T-cell (primary cell): ENCODE measurements at places on chromosomes 11 and 22.

GRCh38 chr11:131685206-131685605 lies 314.8 kb downstream of the NTM start:
- H3K27me3 ChIP-seq, result no peaks in the 10 kb centered on the region
- H3K4me3 ChIP-seq, result no peak overlapping the region
- no peak for DNase-seq
- no peak overlapping the region for H3K27ac ChIP-seq
- H3K4me1 ChIP-seq, result no peaks in the 10 kb centered on the region

GRCh38 chr11:31325160-31325559 lies 44.4 kb downstream of the DCDC1 start:
- no peaks in the 10 kb centered on the region for H3K27me3 ChIP-seq
- no peak overlapping the region for H3K27ac ChIP-seq
- H3K4me3 ChIP-seq, result no peak overlapping the region
- no peaks in the 10 kb centered on the region for H3K4me1 ChIP-seq

DNA sequence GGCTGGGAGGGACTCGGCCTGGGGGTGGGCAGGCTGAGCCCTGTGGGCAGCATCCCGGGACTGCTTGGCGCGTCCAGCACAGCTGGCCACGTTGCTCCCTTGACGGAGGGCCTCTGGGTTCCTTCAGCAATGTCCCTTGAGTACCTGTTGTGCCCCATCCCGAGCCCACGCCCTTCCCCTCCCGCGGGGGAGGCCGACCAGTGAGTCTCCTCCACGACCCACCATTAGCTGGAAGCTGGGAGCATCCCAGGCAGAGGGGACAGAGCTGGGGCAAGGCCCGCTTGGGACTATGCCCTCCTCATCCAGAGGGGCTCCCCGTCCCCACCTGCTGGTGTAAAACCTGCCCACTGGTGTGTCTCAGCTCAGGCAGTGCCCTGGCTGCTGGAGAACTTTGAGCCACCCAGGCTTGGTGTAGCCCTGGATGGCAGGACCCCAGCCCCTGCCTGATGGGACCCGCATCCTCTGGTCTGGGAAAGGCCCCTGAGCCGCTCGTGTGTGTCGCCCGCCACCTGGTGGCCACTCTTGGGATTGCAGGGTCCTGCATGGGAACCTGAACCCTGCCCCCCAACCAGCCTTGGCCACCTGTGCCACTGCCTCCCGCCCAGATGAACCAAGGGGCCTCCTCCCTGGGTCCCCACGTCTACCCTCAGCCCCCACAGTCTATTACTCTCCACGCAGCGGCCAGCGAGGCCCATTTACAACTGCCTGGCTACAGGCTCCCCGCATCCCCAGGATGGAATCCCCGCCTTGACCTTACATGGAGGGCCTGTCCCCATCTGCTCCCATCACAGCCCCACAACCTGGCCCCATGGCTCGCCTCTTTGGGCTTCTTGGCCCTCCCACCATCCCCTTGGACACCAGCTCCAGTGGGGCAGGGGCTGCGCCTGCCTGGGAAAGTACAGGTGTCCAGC lies 16.6 kb upstream of the ARHGAP8 start:
- no peak overlapping the region for H3K27ac ChIP-seq
- H3K4me1 ChIP-seq, result no peaks in the 10 kb centered on the region
- H3K36me3 ChIP-seq, result peaks cover 13% of the 10 kb centered on the region
- peak; percentile 49 for DNase-seq
- no peak overlapping the region for H3K4me3 ChIP-seq

DNA sequence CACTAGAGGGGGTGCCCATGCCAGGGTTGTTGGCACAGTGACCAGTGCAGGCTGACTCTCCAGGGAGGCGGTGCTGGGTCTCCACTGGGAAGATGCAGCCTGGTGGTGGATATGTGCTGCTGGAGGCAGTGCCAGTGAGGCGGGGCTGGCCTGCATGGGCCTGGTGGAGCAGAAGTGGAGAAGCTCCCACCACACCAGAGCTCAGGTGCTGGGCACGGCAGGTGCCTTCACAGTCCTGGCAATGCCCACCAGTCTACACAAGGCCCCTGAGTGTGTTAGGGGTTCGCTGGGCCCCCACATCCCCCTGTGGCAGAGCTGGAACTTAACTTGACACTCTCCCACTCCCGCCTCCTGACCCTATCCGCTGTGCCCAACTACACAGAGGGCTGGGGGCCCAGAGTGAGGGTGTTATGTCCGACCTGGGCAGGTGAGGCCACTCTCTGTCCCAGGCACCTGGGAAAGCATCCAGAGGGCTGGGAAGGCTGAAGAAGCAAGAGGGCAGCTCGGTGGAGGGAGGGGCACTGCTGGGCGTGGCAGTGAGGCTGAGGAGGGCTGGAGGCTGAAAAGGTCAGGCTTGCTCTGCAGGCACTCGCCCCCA lies 102.4 kb upstream of the B3GAT1 start:
- no peak overlapping the region for H3K27ac ChIP-seq
- H3K27me3 ChIP-seq, result peaks cover 15% of the 10 kb centered on the region
- H3K4me3 ChIP-seq, result no peak overlapping the region
- H3K4me1 ChIP-seq, result no peaks in the 10 kb centered on the region
- no peaks in the 10 kb centered on the region for H3K36me3 ChIP-seq
- DNase-seq, result no peak

- DNase-seq, result no peak
- H3K27me3 ChIP-seq, result no peaks in the 10 kb centered on the region
- H3K4me1 ChIP-seq, result no peaks in the 10 kb centered on the region
- H3K27ac ChIP-seq, result no peak overlapping the region
- peaks cover 53% of the 10 kb centered on the region for H3K36me3 ChIP-seq
- H3K4me3 ChIP-seq, result no peak overlapping the region
These were observed 63.4 kb downstream of the AAMDC start for GRCh38 chr11:77884186-77884828.

DNA sequence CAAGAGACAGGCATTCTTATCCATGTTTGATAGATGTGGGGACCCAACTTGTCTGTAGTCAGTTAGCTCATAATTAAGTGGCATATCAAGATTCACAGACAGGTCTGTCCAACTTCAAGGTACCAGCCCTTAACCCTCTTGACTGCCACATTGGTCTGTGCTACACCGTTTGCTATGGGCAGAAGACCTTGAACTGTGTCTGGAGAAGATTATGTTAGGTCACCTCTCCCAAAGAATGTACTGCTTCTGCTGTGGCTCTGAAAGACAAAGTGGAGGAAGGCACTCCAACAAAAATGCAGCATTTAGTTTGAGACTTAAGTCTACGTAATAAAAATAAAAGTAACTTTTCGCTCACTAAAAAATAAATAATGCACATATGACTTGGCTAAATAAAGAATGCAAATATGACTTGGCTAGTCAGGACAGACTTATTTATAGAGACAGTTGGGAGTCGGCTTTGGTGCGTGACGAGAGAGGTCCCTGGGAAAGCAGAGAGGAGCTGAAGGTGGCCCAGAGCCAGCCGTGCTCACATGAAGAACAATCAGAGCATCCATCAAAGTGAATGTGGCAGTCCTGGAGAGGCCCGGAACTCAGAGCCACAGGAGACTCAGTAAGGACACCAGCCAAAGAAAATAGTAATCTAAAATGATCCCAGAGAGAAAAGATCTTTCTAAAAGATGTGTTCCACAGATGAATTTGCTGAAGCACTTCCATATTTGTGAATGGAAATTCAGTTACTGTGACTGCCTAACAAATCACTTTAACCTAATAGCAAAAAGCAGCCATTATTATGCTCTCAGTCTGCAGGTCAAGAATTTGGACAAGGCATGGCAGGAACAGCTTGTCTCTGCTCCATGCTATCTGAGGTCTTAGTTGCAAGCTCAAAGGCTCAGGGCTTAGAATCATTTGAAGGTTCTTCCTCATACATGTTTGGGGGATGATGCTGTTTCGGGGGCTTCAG lies 35.0 kb downstream of the CWC15 start:
- peaks cover 20% of the 10 kb centered on the region for H3K4me1 ChIP-seq
- no peaks in the 10 kb centered on the region for H3K36me3 ChIP-seq
- H3K27me3 ChIP-seq, result peaks cover 5% of the 10 kb centered on the region
- H3K4me3 ChIP-seq, result no peak overlapping the region

- H3K4me3 ChIP-seq, result no peak overlapping the region
- H3K36me3 ChIP-seq, result no peaks in the 10 kb centered on the region
- H3K27ac ChIP-seq, result no peak overlapping the region
- H3K4me1 ChIP-seq, result no peaks in the 10 kb centered on the region
These were observed 28.3 kb downstream of the DRD2 start for GRCh38 chr11:113446938-113447337.

GRCh38 chr11:67504005-67504949 lies 886 bp downstream of the PITPNM1 start:
- peak overlapping the region; percentile 92 for H3K4me3 ChIP-seq
- H3K27ac ChIP-seq, result peak overlapping the region; percentile 68
- DNase-seq, result no peak
- no peaks in the 10 kb centered on the region for H3K27me3 ChIP-seq
- H3K36me3 ChIP-seq, result peaks cover 46% of the 10 kb centered on the region

DNA sequence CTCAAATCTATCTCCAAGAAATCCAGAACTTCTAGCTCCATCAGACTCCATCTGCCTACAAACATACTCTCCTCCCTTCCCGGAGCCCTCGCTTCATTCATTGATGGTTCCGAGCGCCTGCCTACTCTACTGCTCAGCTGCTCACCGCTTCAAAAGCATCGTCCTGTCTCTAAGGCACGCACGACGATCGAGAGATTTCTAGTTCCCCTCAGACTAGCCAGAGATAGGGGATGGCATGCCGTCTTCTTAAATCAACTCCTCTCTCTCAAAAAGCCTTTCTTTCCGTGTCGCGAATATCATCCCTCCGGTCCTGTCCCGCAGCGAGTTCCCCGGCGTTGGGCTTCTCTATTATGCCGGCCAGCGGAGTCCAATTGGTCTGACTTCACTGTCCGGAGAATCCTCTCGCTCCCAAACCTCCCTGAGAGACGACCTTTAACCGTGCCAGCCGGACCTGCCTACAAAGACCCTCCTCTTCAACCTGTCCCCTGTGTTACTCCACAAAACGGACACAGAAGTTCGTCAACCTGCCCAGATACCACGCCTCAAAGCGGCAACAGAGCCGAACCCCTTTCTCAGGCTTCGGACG lies 592 bp downstream of the EEF1G start:
- peak overlapping the region; percentile 92 for H3K4me3 ChIP-seq
- DNase-seq, result peak; percentile 34
- peaks cover 43% of the 10 kb centered on the region for H3K4me1 ChIP-seq
- no peaks in the 10 kb centered on the region for H3K27me3 ChIP-seq
- H3K27ac ChIP-seq, result peak overlapping the region; percentile 76

DNA sequence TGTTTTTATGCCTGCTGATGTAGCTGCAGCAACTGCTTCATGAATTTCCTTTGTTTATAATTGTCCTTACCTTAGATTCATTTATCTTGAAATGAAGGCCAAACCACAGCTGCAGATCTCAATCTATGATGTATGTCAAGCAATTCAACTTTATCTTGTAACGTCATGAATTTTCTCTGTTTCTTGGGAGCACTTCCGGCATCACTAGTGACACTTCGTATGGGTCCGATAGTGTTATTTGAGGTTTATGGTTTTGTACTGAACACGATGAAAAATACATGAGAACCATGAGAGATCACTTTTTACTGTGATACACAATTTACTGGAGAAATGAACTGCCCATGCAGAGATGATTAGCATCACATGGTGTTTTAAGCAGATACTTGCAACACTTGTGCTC lies 98.5 kb downstream of the CSTPP1 start:
- no peaks in the 10 kb centered on the region for H3K4me1 ChIP-seq
- H3K27me3 ChIP-seq, result no peaks in the 10 kb centered on the region
- no peak for DNase-seq
- no peaks in the 10 kb centered on the region for H3K36me3 ChIP-seq
- no peak overlapping the region for H3K27ac ChIP-seq
- H3K4me3 ChIP-seq, result no peak overlapping the region

- DNase-seq, result no peak
- no peaks in the 10 kb centered on the region for H3K36me3 ChIP-seq
- peaks cover 19% of the 10 kb centered on the region for H3K4me1 ChIP-seq
- H3K27me3 ChIP-seq, result no peaks in the 10 kb centered on the region
- H3K4me3 ChIP-seq, result no peak overlapping the region
These were observed 4.1 kb upstream of the MRPL48 start for GRCh38 chr11:73783483-73784020.

DNA sequence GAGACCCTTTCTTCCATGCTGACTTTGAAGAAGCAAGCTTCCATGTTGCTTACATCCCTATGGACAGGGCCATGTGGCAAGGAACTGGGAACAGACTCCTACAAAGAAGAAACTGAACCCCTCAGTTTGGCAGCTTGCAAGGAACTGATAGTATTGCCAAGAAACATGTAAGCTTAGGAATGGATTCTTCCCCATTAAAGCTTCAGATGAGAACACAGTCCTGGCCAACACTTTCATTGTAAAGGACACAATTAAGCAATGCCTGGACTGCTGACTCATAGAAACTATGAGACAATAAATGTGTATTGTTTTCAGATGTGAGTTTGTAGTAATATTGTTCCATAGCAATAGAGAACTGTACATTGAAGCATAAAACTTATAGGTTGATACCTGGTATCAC lies 82.4 kb downstream of the AASDHPPT start:
- H3K27ac ChIP-seq, result no peak overlapping the region
- H3K36me3 ChIP-seq, result no peaks in the 10 kb centered on the region
- no peak overlapping the region for H3K4me3 ChIP-seq
- H3K4me1 ChIP-seq, result no peaks in the 10 kb centered on the region
- H3K27me3 ChIP-seq, result no peaks in the 10 kb centered on the region

GRCh38 chr11:4385978-4386740 lies 7.3 kb downstream of the TRIM21 start:
- no peaks in the 10 kb centered on the region for H3K27me3 ChIP-seq
- DNase-seq, result no peak
- no peaks in the 10 kb centered on the region for H3K4me1 ChIP-seq
- no peak overlapping the region for H3K27ac ChIP-seq

- no peaks in the 10 kb centered on the region for H3K36me3 ChIP-seq
- H3K27ac ChIP-seq, result no peak overlapping the region
- DNase-seq, result no peak
- peaks cover 56% of the 10 kb centered on the region for H3K27me3 ChIP-seq
- peaks cover 6% of the 10 kb centered on the region for H3K4me1 ChIP-seq
These were observed 3.4 kb downstream of the CCND1 start for GRCh38 chr11:69644071-69644961.

- no peaks in the 10 kb centered on the region for H3K27me3 ChIP-seq
- DNase-seq, result no peak
- H3K4me1 ChIP-seq, result peaks cover 15% of the 10 kb centered on the region
- H3K27ac ChIP-seq, result no peak within 1 kb of the TSS
- no peak within 1 kb of the TSS for H3K4me3 ChIP-seq
- no peaks in the 10 kb centered on the region for H3K36me3 ChIP-seq
These were observed at the start of gene NR1H3 for GRCh38 chr11:47257517-47258316. NR1H3 (plus strand) TSS chr11:47257996; CDS start chr11:47259217, 1,221 bp downstream.

GRCh38 chr11:26193694-26194365 lies 138.1 kb upstream of the ANO3 start:
- no peaks in the 10 kb centered on the region for H3K27me3 ChIP-seq
- H3K4me1 ChIP-seq, result no peaks in the 10 kb centered on the region
- no peak for DNase-seq
- H3K4me3 ChIP-seq, result no peak overlapping the region
- no peak overlapping the region for H3K27ac ChIP-seq
- no peaks in the 10 kb centered on the region for H3K36me3 ChIP-seq

- peaks cover 4% of the 10 kb centered on the region for H3K27me3 ChIP-seq
- no peaks in the 10 kb centered on the region for H3K36me3 ChIP-seq
- no peak overlapping the region for H3K4me3 ChIP-seq
- H3K27ac ChIP-seq, result no peak overlapping the region
- no peak for DNase-seq
These were observed 7.0 kb downstream of the TP53I11 start for GRCh38 chr11:44943696-44944095.

- no peaks in the 10 kb centered on the region for H3K36me3 ChIP-seq
- no peaks in the 10 kb centered on the region for H3K4me1 ChIP-seq
- peaks cover 4% of the 10 kb centered on the region for H3K27me3 ChIP-seq
- no peak overlapping the region for H3K27ac ChIP-seq
- no peak overlapping the region for H3K4me3 ChIP-seq
These were observed 7.0 kb upstream of the SYN3 start for GRCh38 chr22:33065230-33065629.
